ENCODE measurements at places on chromosomes 2 and 18.

GRCh38 chr2:241237047-241237446 is 48.6 kb downstream of the ANO7 start:
- DNase-seq: no peak

DNA sequence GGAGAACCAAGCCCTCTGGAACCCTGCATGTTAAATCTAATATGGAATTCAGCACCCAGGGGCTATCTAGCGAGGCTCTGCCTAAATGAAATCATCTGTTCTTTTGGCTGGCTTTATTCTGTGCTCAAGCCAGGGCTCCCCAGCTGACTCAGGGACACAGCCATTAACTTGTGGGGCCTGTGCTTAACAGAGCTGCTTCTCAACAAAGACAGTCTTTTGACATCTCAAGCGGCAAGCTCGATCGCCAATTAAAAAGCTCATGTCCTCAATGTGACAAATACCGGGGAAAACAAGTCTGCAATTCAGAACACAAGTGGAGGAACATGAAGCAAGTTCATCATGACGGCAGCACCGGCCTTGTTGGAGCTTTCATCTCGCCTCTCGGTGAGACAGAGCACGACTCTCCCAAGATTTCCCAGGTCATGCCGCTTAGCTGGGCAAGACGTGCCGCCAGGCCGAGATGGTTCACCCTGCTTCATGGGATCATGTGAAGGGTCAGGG is 64.9 kb downstream of the KLHL29 start:
- no peak for DNase-seq

DNA sequence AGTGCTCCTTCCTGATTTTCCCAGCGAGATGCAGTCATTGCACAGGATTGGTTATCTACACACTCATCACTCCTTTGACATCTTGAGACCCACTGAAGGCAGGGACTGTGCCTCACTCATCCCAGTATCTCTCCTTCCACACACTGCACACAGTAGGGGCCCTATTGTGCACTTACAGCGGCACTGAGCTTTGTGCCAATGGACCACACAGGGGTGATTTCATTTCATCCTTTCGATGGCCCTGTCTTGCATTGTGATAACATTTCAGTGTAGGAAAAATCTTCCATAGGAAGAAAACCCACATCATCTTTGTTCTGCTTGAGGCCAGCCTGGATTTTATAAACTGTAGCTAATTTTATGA is 11.0 kb upstream of the LRRFIP1 start:
- DNase-seq: no peak

- DNase-seq: no peak
These were observed 110.9 kb downstream of the INHBB start for GRCh38 chr2:120456867-120457266.

GRCh38 chr2:2291500-2292260 is 39.4 kb downstream of the MYT1L start:
- DNase-seq: no peak

- DNase-seq: no peak
These were observed 787 bp downstream of the ERBB4 start for GRCh38 chr2:212537726-212538304.

DNA sequence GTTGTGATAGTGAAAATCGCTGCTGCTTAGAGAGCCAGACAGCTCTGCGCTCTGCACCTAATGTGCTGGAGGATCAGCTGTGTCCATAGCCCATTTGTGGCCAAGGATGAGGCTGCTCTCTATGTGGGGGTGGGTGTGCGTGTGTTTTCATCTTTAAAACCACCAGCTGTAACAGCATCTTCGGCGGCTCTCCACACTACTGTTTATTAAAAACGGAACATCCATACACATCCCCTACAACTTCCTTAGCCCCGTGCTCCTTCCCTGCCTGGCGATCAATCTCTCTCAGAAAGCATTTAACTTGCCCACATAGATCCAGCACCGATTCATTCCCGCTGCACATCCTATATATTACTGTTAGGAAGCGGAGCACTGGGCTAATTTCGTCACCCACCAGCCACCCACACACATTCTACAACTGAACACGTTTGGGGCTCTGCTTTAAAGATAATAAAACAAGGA is 1.6 kb downstream of the CELF4 start:
- DNase-seq: no peak

DNA sequence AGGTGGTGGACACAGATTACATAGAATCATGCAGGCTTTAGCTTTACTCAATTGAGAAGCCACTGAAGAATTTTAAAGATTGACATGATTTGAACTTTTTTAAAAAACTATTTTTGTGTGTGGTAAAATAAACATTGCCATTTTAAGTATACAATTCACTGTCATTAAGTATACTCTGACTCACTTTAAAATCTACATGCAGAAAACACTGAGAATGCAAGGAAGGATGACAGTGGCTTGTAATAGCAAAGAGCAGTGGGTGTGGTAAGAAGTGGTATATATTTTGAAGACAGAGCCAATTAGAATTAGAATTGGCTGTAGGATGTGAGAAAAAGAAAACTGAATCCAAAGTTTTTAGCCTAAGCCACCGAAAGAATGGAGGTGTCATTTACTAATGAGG is 14.9 kb downstream of the TRMT61B start:
- DNase-seq: no peak

GRCh38 chr2:24261441-24261840 is 86.6 kb downstream of the FAM228A start:
- DNase-seq: no peak

All from liver (tissue), 10 donors.